IMR-90 (cell line): ENCODE measurements at places on chromosomes 6 and 20. TPM values are rescaled to one million over a fixed set of nuclear protein-coding genes. Genes with fewer than 3 reads are reported as not detected.

DNA sequence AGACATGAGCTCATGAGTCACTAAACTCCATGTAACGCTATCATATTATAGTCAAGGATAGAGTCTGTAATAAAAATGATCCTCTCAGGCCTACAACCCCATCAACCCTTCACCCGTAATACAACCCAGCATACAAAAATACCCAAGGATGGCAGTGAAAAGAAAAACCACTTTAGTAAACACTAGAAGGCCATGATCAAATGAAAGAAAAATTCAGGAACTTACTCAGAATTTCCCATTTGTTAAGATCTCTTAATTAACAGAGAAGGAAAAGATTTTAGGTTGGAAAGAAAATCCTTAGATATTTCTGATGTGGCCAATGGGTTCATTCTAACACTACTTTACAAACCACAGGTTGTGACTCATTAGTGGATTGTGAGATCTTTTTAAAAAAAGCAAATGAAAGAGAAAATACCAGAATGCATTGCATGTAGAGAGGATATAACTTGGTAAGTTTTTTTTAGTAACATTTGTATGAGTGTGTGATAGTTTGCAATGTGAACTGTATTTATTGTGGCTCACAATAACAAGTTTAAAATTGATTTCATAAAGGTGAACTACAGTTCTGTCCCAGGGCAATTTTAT lies 8.0 kb upstream of the UBE2J1 start:
- peak; percentile 41 for DNase-seq

- DNase-seq = peak; percentile 2
These were observed 303.5 kb downstream of the CDH4 start for GRCh38 chr20:61555566-61555965.

DNA sequence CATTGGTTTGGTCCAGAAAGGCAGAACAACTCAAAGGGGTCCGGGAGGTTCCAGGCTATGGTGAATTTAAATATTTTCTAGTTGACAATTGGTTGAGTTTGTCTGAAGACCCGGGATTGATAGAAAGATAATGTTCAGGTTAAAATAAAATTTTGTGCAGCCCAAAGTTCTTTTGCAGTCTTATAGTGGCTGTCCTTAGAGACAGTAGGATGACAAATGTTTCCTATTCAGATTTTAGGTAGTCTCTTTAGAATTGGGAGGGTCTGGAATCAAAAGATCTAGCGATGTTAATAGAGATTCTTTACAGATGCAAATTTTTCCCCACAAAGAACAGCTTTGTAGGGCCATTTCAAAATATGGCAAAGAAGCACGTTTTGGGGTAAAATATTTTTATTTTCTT lies 109.1 kb downstream of the TULP4 start:
- DNase-seq = no peak

GRCh38 chr6:148146717-148147462 lies 195.7 kb upstream of the SASH1 start:
- DNase-seq = peak; percentile 36

GRCh38 chr6:1913577-1913976 lies 303.9 kb downstream of the FOXC1 start:
- DNase-seq = no peak

DNA sequence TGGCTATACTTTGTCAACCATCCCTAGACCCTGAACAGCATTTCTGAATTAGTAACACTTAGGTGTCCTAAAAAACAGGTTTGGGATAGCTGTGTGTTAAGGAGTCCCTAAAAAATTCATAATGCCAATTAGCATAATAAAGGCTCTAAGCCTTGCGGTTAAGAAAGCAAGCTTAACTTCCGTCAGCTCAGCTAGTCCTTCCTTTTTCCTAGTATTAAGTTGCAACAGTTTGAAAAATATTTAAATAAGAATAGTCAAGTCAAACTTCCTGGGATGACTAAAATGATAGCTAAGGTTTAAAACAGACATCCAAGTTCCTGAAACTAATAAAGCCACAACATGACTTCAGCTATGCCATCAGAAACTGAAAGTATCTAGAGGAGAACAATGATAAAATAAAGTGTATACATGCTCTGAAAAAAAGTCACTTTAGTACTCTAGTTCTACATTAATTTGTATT lies 3.5 kb downstream of the AKIRIN2 start:
- DNase-seq = peak; percentile 40

- no peak for DNase-seq
These were observed 396.9 kb upstream of the ADGRB3 start for GRCh38 chr6:68238097-68238601.

GRCh38 chr6:4441981-4442434 lies 306.6 kb upstream of the ECI2 start:
- DNase-seq = peak; percentile 73

GRCh38 chr6:42831237-42831636 lies 48.2 kb upstream of the RPL7L1 start:
- DNase-seq = peak; percentile 24

DNA sequence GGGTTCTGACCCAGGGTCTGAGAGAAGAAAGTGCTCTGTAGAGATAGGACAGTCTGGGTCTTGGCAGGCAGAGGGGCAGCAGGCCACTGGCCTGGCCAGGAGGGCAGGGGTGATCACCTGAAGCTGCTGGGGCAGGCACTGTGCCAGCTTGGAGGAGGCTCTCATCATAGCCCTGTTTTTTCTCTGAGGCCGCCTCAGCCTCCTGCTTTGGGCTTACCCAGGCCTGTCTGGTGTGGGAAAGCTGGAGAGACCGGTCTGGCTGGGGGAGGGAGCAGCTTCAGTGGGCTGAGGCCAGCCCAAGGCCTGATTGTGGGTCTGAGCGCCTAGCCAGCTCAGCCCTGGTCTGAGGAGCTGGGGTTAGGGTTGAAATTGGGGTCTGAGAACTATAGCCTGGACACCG lies 3.9 kb downstream of the LPIN3 start:
- DNase-seq = no peak

DNA sequence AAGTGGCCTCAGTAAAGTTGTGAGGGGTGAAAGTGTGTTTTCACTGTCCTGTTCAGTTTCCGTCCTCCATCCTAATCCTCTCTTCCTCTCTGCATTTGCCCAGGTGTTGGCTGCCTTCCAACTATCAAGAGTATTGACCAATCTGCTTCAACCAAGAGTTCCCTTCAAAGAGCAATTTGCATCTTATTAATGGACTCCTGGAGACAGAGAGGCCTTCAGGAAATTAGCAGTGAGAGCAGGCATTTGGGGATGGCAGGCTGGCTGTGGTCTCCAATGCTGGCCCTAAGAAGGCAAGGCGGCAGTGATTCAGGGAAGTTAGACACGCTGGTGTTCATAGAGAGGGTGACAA lies 77.2 kb downstream of the GPR6 start:
- no peak for DNase-seq

- DNase-seq = peak; percentile 43
These were observed 45.8 kb downstream of the GINS1 start for GRCh38 chr20:25453035-25453810.

DNA sequence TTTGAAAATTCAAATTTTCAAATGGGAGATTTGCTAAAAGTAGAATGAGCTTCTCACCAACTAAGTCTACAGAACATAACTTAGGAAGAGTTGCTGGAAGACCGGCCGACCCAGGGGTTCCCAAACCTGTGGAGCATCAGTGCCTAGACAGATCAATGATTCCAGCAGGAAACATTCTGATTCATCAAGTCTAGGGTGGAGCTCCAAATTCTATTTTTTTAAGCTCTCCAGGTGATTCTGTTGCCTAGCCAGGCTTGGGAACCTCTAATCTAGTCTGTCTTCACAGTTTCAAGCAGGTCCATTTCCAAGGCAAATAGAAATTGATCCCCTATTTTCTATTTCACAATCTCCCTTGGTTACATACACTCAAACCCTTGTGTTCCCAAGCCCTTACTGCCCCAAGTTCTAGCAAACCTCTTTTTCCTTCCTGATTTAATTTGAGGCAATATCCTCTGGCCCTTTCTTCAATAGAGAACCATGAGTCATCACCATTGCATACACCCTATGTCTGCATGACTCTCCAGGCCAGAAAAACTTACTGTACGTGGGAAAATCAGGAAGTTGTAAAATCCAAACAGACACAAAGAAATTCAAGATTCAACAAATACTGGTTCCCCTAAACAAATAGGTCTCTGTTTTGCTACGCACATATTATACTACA lies 8.9 kb downstream of the ATXN1 start:
- peak; percentile 94 for DNase-seq

GRCh38 chr6:68638230-68638900 lies 3.3 kb downstream of the ADGRB3 start:
- peak; percentile 47 for DNase-seq

- DNase-seq = no peak
These were observed 16.7 kb downstream of the VAPB start for GRCh38 chr20:58405504-58406291.

The SPEF1 gene
- total RNA-seq = under 0.01 TPM in 1 of 2 replicates, not detected in the other

The RGS17 gene
- total RNA-seq = 1.4 and 1.7 TPM in 2 replicates

The XKR7 gene
- total RNA-seq = not detected in 2 replicates

The ARMH2 gene
- total RNA-seq = not detected in 2 replicates

The HRH3 gene
- not detected in 2 replicates for total RNA-seq

The IL17A gene
- not detected in 2 replicates for total RNA-seq

The DXO gene
- 7.8 and 9.3 TPM in 2 replicates for total RNA-seq

The FANCE gene
- 7.5 and 9.1 TPM in 2 replicates for total RNA-seq

The OR14J1 gene
- not detected in 2 replicates for total RNA-seq

The CCDC170 gene
- total RNA-seq = 0.28 and 0.54 TPM in 2 replicates

The EPB41L1 gene
- total RNA-seq = 12.5 and 13.9 TPM in 2 replicates

The BEND6 gene
- total RNA-seq = 9.7 and 10.6 TPM in 2 replicates

The BANF2 gene
- not detected in 2 replicates for total RNA-seq
